ENCODE measurements at places on chromosomes 2 and 18. TPM values are rescaled to one million over a fixed set of nuclear protein-coding genes. Genes with fewer than 3 reads are reported as not detected.
A peak's percentile ranks its signal among the peaks of the same experiment; 100 is the strongest.

DNA sequence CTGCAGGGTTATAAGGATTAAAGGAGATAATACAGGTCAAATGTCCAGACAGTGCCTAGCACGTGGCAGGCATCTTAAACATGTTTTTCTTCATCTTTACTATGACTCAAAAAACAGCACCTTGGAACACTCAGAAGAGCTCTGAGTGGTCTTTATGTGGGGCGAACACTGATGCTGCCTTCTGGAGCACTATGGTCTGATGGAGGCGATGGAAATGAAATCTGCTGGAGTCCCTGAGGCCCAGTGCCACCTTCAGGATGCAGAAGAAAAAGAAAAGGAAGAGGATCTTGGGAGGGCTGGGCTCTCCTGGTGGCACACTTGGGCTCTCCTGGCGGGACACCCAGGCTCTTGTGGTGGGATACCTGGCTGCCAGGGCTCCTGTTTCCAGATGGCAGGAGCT is 171.8 kb downstream of the EIPR1 start:
- no peaks in the 10 kb centered on the region for H3K27me3 ChIP-seq
- no peak overlapping the region for H3K27ac ChIP-seq
- DNase-seq = no peak
- no peaks in the 10 kb centered on the region for H3K36me3 ChIP-seq
- H3K4me1 ChIP-seq = no peaks in the 10 kb centered on the region
- H3K4me3 ChIP-seq = no peak overlapping the region

DNA sequence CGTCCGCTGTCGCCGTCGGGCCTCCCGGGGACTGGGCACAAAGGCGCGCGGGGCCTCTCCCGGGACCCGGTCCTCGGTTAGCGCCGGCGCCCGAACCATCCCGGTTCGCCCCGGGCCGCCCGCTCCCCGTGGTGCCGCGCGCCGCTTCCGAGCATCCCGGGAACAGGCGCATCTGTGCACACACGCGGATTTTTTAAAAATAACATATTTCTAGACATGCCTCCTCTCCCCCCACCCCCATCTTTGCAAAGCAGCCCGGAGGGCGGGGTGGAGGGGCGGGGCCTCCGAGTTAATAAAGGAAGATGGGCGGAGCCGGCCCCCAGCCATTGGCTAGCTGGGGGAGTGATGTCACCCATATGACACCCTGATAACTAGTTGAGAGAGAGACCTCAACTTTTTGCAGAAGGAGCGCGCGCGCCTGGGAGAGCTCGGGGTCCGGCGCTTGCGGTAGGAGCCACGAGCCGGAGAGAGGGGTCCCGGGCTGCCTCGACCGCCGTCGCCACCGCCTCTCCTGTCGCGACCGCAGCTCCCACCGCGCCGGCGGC is at the start of gene SOX11:
TSS of gene SOX11 (plus strand) at position 400 of the 545 bp plus-strand sequence. CDS start 338 bp downstream, outside the sequence.
- H3K27ac ChIP-seq = no peak within 1 kb of the TSS
- peak within 1 kb of the TSS; percentile 26 for H3K4me3 ChIP-seq
- H3K27me3 ChIP-seq = peaks cover 44% of the 10 kb centered on the region
- peak; percentile 72 for DNase-seq
- no peaks in the 10 kb centered on the region for H3K4me1 ChIP-seq

The SPATA3 gene
- total RNA-seq = not detected

DNA sequence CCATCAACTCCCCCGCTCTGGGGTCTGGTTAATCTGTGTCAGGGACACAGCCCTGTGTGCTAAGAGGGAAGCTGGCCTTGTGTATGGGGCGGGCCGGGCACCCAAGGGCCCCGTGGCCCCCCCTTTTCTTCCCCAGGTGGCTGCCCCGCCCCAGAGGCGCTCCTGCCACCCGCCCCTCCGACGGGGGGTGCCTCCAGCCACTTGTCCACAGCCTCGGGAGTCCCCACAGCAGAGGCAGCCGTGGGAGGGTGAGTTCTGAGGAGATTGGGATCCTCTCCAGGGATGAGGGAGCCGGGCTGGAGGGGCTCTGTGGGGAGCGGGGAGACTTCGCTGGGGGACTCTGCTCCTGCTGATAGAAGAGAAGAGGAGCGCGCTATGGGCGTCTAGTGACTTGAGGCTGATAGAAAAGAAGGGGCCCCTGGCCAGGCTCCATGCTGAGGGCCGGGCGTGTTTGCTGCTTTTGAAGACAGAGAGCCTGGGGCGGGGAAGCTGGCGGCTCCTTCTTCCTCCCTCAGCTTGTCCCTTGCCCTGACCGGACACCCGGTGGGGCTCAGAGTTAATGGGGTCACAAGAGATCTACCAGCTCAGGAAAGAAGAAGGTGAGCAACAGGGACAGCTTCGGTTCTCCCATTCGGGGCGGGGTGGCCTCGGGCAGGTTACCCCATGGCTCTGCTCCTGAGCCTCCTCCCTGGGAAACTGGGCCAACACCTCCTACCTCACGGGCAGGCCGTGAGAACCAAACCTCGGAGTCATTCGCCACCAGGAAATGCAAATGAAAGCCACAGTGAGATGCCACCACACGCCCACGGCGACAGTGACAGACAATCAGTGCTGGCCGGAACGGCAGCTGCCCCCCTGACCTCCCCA is 89.4 kb upstream of the TAF1B start:
- no peaks in the 10 kb centered on the region for H3K36me3 ChIP-seq
- H3K27me3 ChIP-seq = no peaks in the 10 kb centered on the region
- peak overlapping the region; percentile 98 for H3K27ac ChIP-seq
- no peak overlapping the region for H3K4me3 ChIP-seq
- peaks cover 32% of the 10 kb centered on the region for H3K4me1 ChIP-seq
- DNase-seq = no peak

The NPHP1 gene
- 2.0 TPM for total RNA-seq

The LONRF2 gene
- total RNA-seq = under 0.01 TPM

The PRSS56 gene
- total RNA-seq = not detected

GRCh38 chr2:216490061-216490460 is 8.6 kb upstream of the RPL37A start:
- peak; percentile 87 for DNase-seq
- H3K4me3 ChIP-seq = peak overlapping the region; percentile 40
- H3K36me3 ChIP-seq = no peaks in the 10 kb centered on the region
- H3K4me1 ChIP-seq = peaks cover 44% of the 10 kb centered on the region

- H3K27me3 ChIP-seq = no peaks in the 10 kb centered on the region
- H3K36me3 ChIP-seq = no peaks in the 10 kb centered on the region
- no peak overlapping the region for H3K27ac ChIP-seq
- peaks cover 26% of the 10 kb centered on the region for H3K4me1 ChIP-seq
These were observed 1650.9 kb upstream of the TMEFF2 start for GRCh38 chr2:193845604-193846003.

- no peaks in the 10 kb centered on the region for H3K4me1 ChIP-seq
- H3K4me3 ChIP-seq = no peak overlapping the region
- H3K27ac ChIP-seq = no peak overlapping the region
- H3K36me3 ChIP-seq = no peaks in the 10 kb centered on the region
- peaks cover 72% of the 10 kb centered on the region for H3K27me3 ChIP-seq
These were observed 62.0 kb upstream of the ATL2 start for GRCh38 chr2:38438883-38439612.

GRCh38 chr18:63762518-63762917 is 12.7 kb upstream of the SERPINB7 start:
- H3K27ac ChIP-seq = peak overlapping the region; percentile 53
- H3K27me3 ChIP-seq = no peaks in the 10 kb centered on the region
- no peaks in the 10 kb centered on the region for H3K36me3 ChIP-seq
- H3K4me3 ChIP-seq = no peak overlapping the region

DNA sequence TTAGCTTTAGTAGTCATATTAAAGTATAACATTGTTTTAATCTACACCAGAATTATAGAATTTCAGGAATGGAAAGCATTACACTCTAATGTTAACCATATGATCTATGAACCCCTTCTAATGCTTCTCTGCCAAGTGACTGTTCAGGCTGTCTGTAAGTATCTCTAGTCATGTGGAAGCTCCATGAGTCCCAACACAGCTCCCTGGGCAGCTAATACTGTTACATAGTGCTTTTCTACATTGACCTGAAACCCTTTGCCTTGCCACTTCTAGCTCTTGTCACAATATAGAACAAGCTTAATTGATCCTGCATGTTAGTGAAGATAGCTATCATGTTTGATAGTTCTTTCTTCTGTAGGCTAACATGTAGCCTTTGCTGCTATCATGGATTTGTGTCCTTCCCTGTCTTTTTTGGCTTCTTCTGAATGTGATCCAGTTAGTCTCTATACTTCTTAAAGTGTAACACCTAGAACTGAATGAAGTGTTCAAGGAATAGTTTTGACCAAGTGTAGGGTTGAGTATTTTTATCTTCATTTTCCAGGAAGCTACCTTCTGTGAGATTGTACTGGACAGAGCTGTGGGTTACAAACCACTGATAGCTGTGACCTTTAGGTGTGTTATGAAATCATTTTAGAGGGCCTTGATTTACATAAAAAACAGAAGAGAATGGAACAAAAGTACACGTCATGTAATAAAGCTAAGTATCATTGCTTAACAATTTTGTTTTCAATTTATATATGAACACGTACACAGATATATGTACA is 23.7 kb downstream of the BABAM2 start:
- H3K4me1 ChIP-seq = peaks cover 4% of the 10 kb centered on the region
- no peaks in the 10 kb centered on the region for H3K36me3 ChIP-seq

The ANKRD44 gene
- 8.9 TPM for total RNA-seq

The TMEM163 gene
- total RNA-seq = not detected

GRCh38 chr2:80529466-80530165 is 225.1 kb upstream of the LRRTM1 start:
- no peak overlapping the region for H3K4me3 ChIP-seq
- H3K27ac ChIP-seq = no peak overlapping the region
- H3K4me1 ChIP-seq = no peaks in the 10 kb centered on the region
- no peaks in the 10 kb centered on the region for H3K36me3 ChIP-seq
- DNase-seq = no peak

- H3K4me1 ChIP-seq = no peaks in the 10 kb centered on the region
- no peak overlapping the region for H3K4me3 ChIP-seq
- peaks cover 21% of the 10 kb centered on the region for H3K27me3 ChIP-seq
- H3K27ac ChIP-seq = no peak overlapping the region
These were observed 5.2 kb downstream of the IL37 start for GRCh38 chr2:112916145-112916571.

- H3K4me1 ChIP-seq = no peaks in the 10 kb centered on the region
- no peaks in the 10 kb centered on the region for H3K36me3 ChIP-seq
- no peak overlapping the region for H3K27ac ChIP-seq
- peaks cover 10% of the 10 kb centered on the region for H3K27me3 ChIP-seq
- no peak overlapping the region for H3K4me3 ChIP-seq
These were observed 141.9 kb downstream of the SLC4A3 start for GRCh38 chr2:219769090-219769910.

The TEKT4 gene
- total RNA-seq = not detected

DNA sequence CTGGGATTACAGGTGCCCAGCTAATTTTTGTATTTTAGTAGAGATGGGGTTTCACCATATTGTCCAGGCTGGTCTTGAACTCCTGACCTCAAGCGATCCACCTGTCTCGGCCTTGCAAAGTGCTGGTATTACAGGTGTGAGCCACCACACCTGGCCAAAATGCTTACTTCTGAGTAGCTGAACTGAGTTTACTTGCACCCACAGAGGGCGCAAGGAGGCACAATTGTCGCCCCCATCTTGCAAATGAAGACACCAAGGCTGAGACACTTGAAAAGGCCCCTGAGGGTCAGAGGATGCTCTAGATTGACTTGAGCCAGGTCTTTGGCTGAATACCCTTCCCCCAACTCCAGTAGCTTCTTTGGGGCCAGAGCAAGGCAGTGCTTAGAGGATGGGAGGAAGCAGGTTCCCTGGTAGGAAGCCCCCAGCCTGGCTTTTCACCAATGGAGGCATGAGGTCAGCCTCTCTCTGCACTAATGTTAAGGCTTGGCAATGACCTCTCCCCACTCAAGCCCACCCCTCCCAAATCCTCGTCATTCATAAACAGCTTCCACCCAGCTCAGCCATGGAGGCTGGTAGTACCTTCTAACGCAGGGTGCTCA is 14.5 kb upstream of the KIF1A start:
- no peaks in the 10 kb centered on the region for H3K36me3 ChIP-seq
- H3K27me3 ChIP-seq = peaks cover 41% of the 10 kb centered on the region
- DNase-seq = no peak
- H3K27ac ChIP-seq = no peak overlapping the region

The IGFBP5 gene
- 117 TPM for total RNA-seq

GRCh38 chr2:1509271-1510065 is 96.2 kb downstream of the TPO start:
- H3K4me1 ChIP-seq = no peaks in the 10 kb centered on the region
- H3K27me3 ChIP-seq = peaks cover 3% of the 10 kb centered on the region
- no peak for DNase-seq
- H3K4me3 ChIP-seq = no peak overlapping the region
- no peaks in the 10 kb centered on the region for H3K36me3 ChIP-seq
- H3K27ac ChIP-seq = no peak overlapping the region

The SKA1 gene
- total RNA-seq = 5.6 TPM

DNA sequence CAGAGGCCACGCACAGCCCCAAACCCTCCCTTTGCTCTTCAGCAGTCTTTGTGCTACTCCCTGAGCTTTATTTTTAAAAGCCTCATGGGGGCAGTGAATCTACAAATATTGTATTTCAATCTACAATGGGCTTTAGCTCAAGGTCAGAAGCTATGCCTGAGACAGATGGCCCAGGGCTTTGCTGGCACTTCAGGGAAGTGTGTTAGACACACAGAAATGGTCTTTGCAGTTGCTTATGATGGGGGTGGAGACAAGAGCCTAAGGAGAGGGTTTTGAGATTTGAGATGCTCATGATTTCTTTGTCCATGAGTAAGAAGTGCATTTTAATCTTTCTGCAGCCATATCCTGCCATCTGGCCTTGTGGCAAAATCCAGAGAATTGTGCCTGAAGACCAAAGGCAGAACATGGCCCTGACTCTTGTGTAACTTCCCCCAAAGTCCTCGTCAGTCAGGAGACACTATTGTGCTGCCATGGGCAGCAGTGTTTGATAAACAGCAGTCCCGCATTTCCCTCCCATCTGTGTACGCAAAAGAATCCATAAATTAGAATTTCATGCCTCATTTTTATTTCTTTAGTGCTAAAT is 92.6 kb downstream of the VAPA start:
- peak; percentile 47 for DNase-seq
- H3K36me3 ChIP-seq = no peaks in the 10 kb centered on the region
- no peak overlapping the region for H3K27ac ChIP-seq
- peaks cover 12% of the 10 kb centered on the region for H3K4me1 ChIP-seq
- H3K4me3 ChIP-seq = no peak overlapping the region

DNA sequence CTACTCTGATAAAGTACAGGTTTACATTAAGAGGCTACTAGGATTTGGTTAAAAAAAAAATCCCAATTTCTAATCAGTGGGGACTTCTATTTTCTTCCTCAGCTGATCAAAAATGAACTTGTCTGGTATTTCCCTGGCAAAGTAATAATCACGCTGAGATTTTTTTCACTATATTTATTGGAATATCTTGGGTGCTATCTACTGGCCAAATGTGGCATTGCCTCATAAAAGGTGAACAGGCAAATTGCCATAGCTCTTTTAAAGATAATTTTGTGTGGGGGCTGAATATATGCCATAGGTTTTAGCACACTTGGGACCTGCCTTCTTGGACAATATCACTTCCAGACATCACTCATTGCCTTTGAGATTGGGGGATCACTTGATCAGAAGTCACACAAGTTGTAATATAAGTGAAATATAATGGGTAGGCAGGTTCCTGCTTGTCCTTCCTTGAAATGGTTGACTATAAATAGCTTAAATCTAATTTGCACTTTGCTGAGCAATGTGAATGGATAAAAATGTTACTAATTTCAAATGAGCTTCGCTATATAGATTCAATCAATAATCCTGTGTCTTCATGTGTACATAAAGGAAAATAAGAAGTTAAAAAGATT is 7.0 kb upstream of the NXPH2 start:
- no peak overlapping the region for H3K27ac ChIP-seq
- H3K27me3 ChIP-seq = peaks cover 14% of the 10 kb centered on the region
- H3K4me1 ChIP-seq = no peaks in the 10 kb centered on the region
- peak; percentile 69 for DNase-seq
- no peaks in the 10 kb centered on the region for H3K36me3 ChIP-seq

- DNase-seq = peak; percentile 71
- H3K4me3 ChIP-seq = peak overlapping the region; percentile 41
- peak overlapping the region; percentile 47 for H3K27ac ChIP-seq
These were observed 80.4 kb upstream of the RND3 start for GRCh38 chr2:150567771-150568301.

All from GM23248 (cell line).